ENCODE measurements at places on chromosomes 4 and X.

GRCh38 chr4:40170588-40170987, 26.2 kb upstream of the RHOH start:
- no peak for DNase-seq

DNA sequence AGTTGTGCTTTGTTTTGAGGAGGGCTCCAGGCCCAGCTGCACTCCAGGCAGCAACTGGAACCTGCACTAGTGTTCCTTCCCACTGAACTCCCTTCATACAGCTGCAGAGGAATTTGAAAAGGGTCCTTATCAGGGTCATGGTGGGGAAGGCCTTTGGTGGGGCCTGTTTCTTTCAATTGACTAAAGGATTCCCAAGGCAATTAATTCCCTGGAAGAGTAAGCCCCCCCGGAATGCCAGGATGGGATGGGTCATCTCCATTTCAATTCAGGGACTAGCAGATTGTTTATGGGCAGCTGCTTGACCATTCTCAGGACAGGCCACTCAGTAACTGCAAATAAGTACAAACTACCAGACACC, 45.3 kb downstream of the TSC22D3 start:
- DNase-seq: no peak

- peak; percentile 1 for DNase-seq
Observed at GRCh38 chr4:81884986-81885385, 413.3 kb upstream of the RASGEF1B start.

- no peak for DNase-seq
Observed at GRCh38 chrX:152861116-152861515, 30.3 kb downstream of the NSDHL start.

GRCh38 chrX:17030092-17030491, 83.6 kb downstream of the REPS2 start:
- peak; percentile 63 for DNase-seq

GRCh38 chrX:109954333-109954732, 48.6 kb upstream of the TMEM164 start:
- no peak for DNase-seq

DNA sequence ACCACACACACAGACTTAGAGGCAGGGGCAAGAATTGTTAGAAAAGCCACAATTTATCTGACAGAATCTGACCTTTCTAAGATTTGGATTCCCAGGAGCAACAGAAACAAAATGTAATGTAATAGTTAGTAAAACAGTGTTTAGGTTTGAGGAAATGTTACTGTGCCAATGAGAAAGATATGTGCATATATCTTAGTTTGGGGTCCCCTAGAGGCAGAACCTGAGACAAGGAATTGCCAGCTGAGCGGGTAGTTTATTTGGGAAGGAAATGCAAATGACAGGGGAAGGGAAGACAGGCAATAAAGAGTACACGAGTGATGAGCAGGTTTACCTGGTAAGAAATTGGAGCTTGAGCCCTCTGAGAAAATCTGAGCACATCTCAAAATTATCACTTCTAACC, 31.3 kb upstream of the DDX53 start:
- no peak for DNase-seq

- DNase-seq: no peak
Observed at GRCh38 chrX:131745942-131746489, 202.1 kb downstream of the OR13H1 start.

- no peak for DNase-seq
Observed at GRCh38 chr4:170248029-170248428, 158.3 kb upstream of the AADAT start.

DNA sequence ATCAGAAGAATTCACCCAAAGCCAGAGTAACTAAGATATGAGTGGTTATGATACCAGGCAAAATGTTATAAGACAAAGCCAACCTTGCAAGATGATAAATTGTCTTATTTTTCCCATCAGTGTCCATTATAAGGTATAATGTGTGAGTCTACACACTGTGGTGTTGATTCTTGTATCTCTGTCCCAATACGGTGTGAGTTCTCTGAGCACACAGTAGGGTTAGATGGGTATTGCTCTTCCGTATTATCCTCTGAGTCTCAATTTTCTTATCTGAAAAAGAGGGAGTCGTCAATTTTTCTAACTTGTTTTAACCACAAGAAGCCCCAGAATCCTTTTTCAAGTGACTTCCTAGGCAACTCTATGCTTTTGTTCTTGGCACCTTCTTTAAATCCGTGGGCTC, 69.9 kb downstream of the HMGB2 start:
- no peak for DNase-seq

GRCh38 chrX:42524379-42524778, 253.6 kb downstream of the PPP1R2C start:
- DNase-seq: no peak

- DNase-seq: no peak
Observed at GRCh38 chrX:136021160-136021559, 35.9 kb downstream of the SLC9A6 start.

GRCh38 chrX:34956916-34957315, 14.3 kb downstream of the FAM47B start:
- DNase-seq: no peak

- no peak for DNase-seq
Observed at GRCh38 chr4:169253904-169254303, 16.9 kb downstream of the SH3RF1 start.

GRCh38 chr4:153530284-153530999, 64.3 kb downstream of the TMEM131L start:
- DNase-seq: no peak

DNA sequence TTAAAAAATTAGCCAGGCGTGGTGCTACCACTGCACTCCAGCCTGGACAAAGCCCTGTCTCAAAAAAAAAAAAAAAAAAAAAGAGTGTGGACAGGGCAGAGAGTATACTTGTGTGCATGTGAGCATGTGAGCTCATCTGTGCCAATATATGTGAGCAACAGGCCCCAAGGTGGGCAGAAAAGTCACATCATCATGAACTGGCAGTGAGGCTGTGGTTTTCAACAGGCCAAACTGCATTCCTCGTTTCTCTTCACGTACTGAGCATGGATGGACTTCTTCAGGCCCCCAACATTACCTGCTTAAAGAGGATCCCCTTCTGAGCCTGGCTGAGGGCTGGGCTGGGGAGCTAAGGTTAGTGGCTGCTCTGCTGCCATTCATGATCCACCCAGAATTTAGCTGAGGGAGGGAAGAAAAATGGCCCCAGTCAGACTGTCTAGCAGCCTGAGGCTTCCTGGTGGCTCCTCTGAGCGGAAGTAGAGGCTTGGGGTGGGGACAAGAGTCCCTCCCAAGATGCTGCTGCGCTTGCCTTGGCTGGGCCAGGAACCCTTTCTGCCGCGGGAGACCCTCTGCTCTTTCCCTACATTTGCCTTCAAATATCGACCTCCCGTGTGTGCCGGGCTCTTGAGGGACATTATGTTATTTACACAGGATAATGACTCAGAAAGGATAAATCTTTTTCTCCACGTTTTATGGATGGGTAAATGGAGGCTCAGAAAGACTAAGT, 55.0 kb downstream of the DIPK2B start:
- DNase-seq: no peak

- DNase-seq: peak; percentile 19
Observed at GRCh38 chr4:180150818-180151217, 2092.4 kb upstream of the TENM3 start.

GRCh38 chrX:42109428-42109827, 186.1 kb upstream of the CASK start:
- no peak for DNase-seq

DNA sequence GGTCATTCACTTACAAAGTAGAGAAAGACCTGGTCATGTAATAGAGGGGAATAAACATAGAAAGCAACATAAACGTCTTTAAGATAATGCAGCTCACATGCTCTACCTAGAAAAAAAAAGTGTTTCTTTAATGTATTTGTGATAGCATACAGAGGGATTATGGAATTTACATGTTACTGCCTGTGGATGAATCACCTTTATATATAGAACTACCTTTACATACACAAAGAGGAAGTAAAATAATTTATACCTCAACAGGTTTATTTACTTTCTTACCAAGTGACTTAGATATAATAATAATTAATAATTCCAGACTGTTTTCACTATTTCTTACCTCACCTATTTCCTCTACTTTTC, 81.5 kb downstream of the PPP3CA start:
- DNase-seq: no peak

DNA sequence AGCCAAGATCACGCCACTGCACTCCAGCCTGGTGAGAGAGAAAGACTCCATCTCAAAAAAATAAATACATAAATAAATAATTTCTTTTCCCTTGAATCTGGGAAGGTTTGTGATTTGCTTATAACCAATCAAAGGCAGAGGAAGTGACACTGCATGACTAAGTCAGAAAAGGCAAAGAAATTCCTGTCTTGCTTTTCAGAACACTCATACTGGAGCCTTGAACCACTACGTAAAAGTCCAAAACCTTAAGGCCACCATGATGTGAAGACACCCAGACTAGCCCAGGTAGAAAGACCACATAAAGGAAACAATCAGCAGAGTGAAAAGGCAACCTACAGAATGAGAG, 36.6 kb downstream of the TMEM156 start:
- DNase-seq: no peak

- DNase-seq: no peak
Observed at GRCh38 chrX:101685923-101686322, 26.3 kb upstream of the ARMCX2 start.

GRCh38 chrX:119429471-119429870, 30.3 kb downstream of the SLC25A43 start:
- DNase-seq: no peak

DNA sequence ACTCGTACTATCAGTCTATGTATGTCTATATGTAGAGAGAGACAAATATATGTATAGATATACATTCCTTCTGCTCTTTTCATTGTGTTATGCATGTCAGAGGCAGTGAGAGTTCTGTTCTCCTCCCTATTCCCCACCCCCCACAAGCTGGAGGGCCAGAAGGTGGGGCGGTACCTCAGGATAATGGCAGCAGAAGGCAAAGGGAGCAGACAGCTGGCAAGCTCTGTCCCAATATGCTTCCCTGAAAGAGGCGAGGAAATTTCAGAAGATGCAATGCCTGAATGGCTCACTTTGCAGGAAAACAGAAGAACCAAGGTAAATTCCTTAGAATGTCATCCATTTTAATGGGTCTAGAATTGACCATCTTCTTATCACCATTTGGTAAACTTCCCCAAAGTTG, 114.4 kb downstream of the NAA11 start:
- no peak for DNase-seq

DNA sequence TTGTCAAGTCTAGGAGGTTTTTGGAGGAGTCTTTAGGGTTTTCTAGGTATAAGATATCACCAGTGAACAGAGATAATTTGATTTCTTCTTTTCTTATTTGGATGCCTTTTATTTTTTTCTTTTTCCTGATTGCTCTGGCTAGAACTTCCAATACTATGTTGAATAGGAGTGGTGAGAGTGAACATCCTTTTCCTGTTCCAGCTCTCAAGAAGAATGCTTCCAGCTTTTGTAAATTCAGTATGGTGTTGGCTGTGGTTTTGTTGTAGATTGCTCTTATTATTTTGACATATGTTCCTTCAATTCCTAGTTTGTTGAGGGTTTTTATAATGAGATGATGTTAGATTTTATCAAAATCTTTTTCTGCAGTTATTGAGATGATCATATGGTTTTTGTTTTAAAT, 165.6 kb upstream of the WDFY3 start:
- DNase-seq: no peak

- no peak for DNase-seq
Observed at GRCh38 chr4:154744341-154744926, 634 bp downstream of the LRAT start.

GRCh38 chr4:76897536-76898384, at the start of gene SOWAHB:
TSS of gene SOWAHB (minus strand) at chr4:76898144. CDS start at chr4:76897849, 295 bp downstream.
- DNase-seq: no peak

DNA sequence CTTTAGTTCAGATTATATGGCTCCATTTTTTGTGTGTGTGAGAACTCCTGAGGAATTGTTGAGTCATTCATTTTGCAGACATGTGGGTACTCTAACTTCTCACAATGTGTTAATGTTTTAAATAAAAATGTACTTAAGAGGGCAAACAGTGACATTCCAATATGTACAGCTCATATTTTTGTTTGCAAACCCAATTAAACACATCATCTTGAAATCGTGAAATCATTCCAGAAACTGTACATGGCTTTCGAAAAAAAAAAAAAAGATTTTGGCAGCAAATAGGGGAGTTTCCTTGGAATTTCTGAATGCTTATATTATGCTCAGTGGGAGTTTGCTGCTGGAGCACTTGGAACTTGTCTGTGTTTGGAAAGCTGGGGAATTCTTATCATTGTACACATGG, 85.0 kb downstream of the HPGD start:
- no peak for DNase-seq

- no peak for DNase-seq
Observed at GRCh38 chr4:167100120-167100519, 134.2 kb downstream of the SPOCK3 start.

DNA sequence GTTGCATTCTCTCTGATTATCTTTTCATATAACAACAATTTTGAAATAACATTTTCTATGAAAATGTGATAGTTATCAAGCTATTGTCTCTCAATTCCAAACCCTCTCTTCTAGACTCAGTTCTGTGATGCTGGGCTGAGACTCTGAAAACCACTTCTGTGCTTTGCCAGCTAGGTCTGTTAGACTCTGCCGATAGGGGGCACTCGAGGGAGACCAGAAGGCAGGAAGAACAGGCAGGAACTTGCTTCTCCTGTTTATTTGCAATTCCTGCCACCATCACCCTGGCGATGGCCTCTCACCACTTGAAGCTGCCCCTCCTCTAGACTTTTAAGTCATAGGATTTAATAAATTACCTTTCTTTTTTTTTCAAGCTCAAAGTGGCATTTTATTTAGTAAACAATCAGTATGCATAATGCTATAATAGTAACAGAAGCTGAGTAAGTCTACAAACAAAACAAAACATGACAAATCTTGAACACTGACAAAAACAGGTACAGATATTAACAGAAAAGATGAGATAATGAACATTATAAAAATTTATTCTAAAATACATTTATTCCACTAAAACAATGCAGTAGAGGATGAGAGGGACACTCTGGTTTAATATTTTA, 49.7 kb downstream of the RASL11B start:
- DNase-seq: peak; percentile 28

- no peak for DNase-seq
Observed at GRCh38 chr4:8283631-8284121, 14.1 kb downstream of the HTRA3 start.

- DNase-seq: peak; percentile 32
Observed at GRCh38 chr4:169604131-169604900, 8.1 kb downstream of the NEK1 start.

- DNase-seq: peak; percentile 43
Observed at GRCh38 chr4:26916195-26916594, 55.6 kb downstream of the STIM2 start.

- DNase-seq: no peak
Observed at GRCh38 chr4:135934026-135934425, 1598.3 kb downstream of the PCDH18 start.

DNA sequence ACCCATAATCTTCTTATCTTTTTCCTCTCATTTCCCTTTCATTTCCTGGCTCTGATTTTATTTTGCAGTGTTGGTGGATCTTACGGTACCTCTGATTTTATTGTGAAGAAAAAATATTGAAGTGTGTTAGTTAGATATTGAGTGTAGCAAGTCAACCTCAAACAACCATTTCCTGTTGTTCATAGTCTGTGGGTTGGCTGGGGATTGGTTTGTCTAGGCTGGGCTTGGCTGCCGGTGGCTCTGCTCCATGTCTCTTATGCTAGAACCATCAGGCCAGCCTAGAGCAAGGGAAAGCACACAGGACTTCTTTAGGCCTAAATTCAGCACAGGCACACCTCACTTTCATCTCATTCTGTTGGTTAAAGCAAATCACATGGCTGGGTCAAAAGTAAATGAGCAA, 383.1 kb upstream of the LCORL start:
- DNase-seq: no peak

- DNase-seq: peak; percentile 46
Observed at GRCh38 chr4:89434364-89434988, 126.9 kb upstream of the GPRIN3 start.

- DNase-seq: no peak
Observed at GRCh38 chr4:169189372-169189771, 81.4 kb downstream of the SH3RF1 start.

Measured in AML-193 (cell line).